ENCODE measurements at places on chromosomes 3 and 15.

DNA sequence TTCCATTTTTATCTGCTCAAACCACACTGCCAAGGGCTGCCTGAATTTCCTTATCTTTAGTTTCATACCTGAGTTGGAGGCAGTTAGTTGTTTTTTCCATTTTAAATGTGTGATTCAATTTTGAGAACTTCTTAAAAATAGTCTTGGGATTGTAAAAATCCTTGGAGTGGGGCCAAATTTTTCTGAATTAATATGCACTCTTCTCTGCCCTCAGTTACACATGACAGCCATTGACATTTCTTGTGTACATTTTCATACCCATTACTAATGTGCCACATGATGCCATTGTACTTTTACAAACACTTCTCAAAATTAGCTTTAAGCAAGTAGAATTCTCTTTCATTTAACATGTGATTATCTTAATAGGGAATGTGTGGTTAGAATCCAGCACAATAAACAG lies 141.7 kb downstream of the C3orf38 start:
- DNase-seq, result no peak

DNA sequence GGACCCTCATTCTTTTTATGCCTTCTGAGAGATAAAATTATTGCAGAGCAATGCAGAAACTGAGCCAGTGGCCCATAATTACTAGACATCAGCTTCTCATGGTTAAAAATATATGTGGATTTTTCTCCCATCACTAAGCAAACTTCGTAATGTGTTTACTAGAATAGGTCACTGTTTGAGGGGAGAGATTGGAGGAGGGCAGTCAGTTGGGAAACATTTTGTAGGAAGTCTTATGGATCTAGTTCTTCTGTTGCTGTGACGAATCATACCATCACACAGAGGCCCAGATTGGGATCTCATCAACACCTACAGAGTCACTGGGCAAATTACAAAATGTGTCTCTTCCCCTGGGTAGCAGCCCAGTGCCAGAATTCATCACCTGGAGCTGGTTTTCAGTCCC lies 81.4 kb downstream of the PDE8A start:
- no peak for DNase-seq

GRCh38 chr3:59480486-59480995 lies 430.7 kb upstream of the CFAP20DC start:
- no peak for DNase-seq

- no peak for DNase-seq
Measured at GRCh38 chr3:147371140-147371539, 35.2 kb downstream of the ZIC4 start.

- DNase-seq, result no peak
Measured at GRCh38 chr3:43783987-43784639, 93.4 kb downstream of the ABHD5 start.

DNA sequence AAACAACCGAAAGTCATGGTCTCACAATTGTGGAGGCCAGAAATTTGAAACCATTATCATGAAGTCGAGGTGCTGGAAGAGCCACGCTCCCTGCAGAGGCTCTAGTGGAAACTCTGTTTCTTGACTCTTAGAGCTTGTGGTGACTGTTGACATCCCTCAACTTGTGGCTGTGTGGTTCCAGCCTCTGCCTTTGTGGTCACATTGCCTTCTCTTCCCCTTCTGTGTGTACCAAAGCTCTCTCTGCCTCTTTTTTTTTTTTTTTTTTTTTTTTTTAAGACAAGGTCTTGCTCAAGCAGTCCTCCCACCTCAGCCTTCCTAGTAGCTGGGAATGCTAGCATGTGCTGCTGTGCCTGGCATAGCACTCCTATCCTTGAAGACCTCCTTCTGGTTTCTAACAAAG lies 48.7 kb upstream of the CRTC3 start:
- no peak for DNase-seq

DNA sequence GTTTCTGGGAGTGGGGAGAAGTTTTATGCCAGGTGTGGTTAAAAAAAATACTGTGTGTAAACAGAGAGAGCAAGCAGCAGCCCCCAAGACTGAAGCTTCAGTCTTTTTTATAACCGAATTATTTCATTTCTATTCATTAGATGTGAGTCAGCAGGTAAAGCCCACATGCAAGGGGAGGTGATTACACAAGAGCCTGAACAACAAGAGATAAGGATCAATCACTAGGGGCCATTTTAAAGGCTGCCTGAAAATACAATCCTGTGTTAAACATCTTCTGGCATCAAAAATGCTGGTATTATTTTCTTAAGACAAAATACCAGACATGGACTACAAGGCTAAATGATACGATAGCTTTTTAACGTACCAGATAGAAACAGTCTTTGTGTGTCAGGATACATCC lies 217.3 kb downstream of the SUCLG2 start:
- DNase-seq, result no peak

- no peak for DNase-seq
Measured at GRCh38 chr3:99536555-99537314, 101.7 kb upstream of the COL8A1 start.

DNA sequence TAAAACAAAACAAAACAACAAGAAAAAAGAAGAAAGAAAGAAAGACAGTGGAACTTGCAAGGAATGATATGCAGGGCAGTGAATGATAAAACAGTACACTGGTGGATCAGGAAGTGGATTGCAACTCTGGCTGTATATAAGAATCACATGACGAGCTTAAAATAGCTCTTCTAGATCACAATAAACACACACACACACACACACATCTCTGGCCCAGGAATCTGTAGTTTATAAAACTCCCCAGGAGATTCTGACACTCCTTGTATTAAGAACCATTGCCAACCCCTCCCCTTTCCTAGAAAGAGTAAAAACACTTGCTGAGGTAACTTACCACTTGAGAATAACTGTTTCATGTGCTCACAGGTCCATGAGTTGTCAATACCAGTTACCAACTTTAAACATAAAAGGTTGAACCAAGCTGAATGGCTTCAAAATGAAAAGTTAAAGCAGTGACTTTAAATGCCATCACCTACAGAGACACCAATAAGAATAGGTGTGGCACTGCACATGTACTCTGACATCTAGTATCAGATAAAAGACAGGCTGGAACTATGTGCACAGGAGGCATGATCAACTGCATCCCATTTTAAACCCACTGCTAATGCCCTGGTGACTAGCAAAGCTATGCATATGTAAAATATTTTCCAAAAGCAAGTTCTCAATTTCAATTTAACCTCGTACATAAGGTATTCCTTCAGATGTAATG lies 3.9 kb downstream of the CPOX start:
- DNase-seq, result no peak

DNA sequence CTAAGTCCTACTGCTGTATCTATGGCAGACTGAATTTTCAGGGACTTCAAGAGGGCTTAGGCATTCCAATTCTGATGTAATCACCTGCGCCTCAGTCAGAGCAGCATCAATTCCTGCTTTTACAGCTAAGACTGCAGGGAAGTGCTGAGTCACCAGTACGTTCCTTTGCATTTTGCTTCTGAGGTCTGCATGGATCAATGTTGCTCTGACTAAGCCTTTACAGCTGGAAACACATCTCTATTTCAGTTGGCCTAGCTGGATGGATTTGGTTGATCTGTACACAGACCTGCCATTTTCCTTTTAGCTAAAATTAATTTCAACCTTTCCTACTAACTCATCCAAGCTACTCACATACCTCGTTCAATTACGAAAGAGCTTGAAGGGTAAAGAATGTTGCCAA lies 51.3 kb downstream of the ETV5 start:
- no peak for DNase-seq

- DNase-seq, result no peak
Measured at GRCh38 chr3:3739330-3740060, 59.7 kb upstream of the LRRN1 start.

- no peak for DNase-seq
Measured at GRCh38 chr3:150917951-150918350, 12.7 kb upstream of the MINDY4B start.

DNA sequence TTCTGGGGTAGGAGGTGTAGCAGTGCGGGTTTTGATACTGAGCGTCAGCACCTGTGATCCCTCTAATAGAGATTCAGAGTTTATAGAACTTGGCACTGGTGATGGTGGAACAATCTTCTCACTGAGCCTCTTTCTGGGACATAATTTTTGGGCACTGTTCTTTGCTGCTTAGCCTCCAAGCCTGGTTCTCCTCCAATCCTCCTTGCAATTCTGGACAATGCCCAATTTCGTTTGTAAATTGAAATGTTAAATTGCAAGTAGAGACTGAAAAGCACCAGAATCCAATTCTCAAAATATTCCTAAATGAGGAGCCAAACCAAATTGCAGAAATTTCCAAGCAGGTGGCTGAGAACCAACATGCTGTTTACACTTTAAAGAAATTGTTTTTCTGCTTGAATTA lies 149.8 kb upstream of the ABI3BP start:
- no peak for DNase-seq

GRCh38 chr3:106720510-106720909 lies 656.7 kb upstream of the CCDC54 start:
- DNase-seq, result no peak

DNA sequence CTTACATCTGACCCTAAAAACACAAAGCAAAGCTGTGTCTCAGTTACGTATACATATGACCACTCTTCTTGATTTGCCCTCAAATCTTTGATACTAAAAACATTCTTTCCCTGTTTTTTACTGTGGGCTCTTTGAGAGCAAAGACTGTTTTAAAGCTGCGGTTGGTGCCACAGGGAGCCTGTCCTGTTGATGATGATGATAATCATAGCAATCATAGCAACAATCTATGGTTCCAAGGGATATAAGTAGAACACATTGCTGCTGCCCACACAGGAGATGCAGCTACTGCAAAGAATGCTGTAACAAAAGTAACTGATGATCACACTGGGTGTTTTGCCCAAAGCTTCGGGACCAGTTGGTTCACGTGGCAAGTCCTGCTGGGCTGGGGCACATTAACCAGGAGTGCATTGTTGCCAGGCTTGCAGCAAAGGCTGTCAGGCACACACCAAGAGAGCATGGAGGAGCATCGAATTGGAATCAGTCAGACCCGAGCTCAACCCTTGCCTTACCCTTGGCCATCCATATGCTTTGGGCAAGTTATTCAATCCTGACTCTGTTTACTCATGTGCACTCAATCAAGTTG lies 131.4 kb upstream of the EIF1B start:
- DNase-seq, result no peak

GRCh38 chr3:40780925-40781406 lies 256.2 kb downstream of the ZNF621 start:
- DNase-seq, result no peak

DNA sequence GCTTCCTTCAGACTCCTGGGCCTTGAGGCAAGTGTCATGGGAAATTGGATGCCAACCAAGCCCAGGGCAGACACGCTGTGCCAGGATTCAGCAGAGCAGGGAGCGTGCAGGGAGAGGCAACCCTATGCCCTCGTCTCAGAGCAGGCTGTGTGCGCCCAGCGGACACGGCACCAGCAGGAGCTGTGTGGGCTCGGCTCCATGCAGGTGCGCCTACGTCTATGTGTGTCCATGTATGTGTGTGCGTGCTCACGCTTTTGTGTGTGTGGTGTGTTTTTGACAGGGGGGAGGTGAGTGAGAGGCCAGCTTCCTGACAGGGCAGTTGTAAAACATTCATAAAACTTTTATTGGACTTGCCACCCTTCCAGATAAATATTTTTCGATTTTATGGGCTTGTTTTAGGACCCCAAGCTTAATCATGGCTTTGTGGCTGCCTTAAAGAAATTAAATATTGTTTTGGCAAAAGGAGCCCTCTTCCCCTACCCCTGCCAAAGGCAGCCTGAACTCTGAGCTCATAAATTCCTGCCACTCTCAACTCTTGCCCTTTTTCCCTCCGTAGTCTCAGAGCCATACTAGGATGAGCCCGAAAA lies 84.4 kb downstream of the DNAJB8 start:
- no peak for DNase-seq

DNA sequence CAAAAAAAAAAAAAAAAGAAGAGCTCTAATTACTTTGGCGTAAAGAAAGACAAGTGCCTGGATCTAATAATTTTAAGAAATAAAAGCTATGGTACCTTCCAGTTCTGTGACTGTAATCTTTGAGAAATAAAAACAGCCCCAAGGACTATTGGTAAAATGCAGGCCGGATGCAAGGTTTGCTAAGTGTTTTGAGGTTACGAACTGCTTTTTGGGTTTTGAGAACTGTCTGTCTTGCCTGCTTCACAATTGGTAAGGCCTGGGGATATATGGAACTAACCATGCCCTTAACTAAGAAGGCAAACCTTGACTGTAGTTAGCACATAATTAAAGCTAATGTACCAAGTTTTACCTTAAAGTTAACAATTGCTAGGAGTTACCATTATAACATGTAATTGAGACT lies 388.4 kb upstream of the CBLB start:
- DNase-seq, result no peak

DNA sequence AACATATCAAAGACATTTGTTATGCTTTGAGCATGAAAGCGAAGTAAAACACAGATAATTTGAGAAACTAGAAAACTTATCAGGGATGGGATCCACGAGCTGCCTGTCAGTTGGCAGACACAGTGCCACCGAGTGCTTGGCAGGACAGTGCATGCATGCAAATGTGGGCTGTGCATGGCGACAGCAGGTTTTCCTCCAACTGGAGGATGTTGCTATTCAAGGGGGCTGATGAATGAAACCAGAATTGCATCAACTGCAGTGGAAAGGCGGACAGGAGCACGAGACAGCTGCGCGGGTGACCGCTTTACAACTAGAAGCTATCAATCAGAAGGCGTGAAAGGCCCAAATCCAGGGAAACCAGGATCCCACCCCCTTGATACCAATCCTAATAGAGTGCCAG lies 244.3 kb downstream of the NR2F2 start:
- DNase-seq, result no peak

DNA sequence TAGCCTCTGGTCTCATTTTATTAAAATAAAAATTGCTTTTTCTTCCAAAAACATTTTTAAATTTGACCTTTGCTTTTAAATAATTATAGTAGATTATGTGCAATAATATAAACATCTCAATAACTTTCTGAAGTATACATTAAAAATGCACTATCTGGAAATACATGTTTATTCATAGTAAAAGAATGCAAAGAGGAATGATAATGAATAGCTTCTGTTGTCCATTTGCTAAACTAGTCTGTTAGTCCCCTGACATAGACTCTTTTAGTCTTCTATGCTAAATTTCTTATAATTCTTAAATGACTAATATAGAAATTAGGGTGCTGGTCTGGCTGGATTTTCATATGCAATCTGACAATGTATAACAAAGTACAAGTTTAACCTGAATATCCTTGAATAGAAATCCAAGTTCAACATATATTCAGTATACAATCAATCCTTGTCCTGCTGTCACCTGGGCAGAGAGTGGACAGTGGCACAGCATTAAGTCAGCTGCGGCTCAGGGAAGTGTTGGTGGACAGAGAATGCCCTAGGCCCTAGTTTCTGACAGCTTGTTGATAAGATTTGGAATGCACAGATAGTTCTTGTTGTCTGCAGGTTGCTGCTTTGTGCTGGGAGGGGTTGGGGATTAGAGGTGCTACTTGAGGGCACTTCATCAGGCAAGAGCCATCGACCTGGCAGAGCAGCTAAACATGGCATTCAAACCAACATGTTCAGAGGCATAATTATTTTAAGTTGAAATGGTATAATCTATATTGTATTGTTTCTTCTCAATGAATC lies 161.7 kb downstream of the MBNL1 start:
- no peak for DNase-seq

Data from stimulated activated CD4-positive, alpha-beta T cell treated with anti-CD3 and anti-CD28 coated beads, TNF-alpha, amount 100 ng/mL, for 1 hour (primary cell).